NCI-H1417 (cell line): ENCODE measurements at places on chromosomes 2 and 18.

- no peak for DNase-seq
Observed at GRCh38 chr2:23801396-23801795, 125.5 kb downstream of the ATAD2B start.

DNA sequence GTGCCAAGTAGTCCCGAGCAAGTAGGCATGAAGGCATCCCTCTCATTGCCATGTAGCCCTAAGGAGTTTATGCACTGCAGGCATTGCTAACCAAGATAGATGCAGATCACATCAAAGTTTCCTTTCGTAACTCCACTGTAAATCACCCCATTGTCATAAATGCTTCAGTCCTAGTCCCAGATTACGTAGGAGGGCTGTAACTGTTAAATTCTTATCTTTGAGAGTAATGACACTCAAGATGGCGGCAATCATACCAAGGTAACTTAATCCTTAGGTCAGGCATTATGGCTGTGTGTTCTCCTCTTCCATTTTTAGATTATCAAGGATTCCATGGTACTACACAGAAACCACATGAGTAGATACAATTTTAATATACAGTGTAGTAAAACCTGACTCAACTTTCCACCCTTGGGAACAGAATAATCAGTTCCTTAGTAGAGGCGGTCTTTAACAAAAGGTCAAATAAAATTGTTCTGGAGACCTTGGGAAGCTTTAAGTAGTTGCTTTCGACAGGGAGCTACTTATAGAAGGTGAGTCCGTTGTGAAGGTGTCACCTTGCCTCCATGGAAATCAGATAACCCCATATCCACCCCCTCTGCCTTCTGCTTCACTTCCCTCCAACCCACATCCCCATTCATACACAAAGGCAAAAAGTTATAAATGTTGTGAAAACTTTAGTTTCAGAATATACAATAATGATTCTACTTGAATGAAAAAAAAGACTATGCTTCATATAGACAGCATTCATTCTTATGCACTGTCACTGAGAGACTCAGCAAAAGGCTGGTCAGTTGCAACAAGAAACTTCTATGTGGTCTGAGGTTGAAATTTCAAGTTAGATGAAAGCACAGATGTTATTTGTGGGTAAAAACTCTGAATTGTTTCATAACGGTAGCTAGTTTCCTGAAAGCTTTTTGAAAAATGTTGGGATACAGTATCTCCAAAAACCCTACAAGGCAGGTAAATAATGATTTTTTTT is 64.8 kb upstream of the GALNT5 start:
- no peak for DNase-seq

DNA sequence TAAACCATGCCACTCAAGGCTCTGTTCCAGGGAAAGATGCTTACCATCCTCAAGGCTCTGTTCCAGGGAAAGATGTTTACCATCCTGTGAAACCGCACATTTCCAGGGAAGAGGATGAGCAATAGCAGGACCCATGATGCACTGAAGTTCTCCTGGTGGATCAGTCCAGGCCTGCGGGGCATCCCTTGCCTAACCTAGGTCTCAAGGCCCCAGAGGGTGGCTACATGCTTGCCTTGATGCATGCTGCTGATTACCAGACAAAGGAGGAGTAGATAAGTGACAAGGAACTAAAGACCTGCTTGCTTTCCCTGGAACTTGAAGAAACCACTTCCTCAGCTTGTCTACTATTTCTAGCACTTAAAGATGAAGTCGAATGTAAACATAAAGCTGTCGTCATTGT is 111.0 kb upstream of the LINC00305 start:
- no peak for DNase-seq

DNA sequence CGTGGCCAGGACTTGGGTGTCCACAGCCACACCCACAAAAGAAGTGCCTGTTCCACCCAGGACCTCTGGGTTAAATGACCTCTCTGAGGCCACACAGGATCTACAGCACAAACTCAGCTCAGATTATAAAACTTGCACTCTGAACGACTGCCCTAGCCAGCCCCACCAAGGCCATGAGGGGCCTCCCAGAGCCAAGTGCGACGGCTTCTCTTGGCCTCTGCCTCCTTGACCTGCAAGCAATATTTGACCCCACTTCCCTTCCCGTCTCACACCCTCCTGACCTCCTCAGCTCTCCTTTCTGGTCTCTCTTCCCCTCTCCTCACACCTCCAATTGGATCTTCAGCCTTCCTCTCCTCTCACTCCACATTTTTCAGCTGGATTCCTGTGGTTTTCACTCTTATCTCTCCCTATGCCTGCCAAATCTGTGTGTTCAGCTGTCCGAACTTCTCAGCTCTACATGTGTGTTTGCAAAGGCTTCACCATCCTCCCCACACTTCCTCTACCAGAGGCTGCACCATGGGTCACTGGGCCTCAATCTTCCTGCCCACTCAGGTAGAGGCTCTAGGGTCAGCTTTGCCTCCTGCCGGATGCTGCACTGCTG is 25.3 kb upstream of the STEAP3 start:
- no peak for DNase-seq

GRCh38 chr2:59462422-59463197 is 1090.8 kb downstream of the BCL11A start:
- DNase-seq, result peak; percentile 36

GRCh38 chr18:62670573-62670972 is 44.8 kb upstream of the PHLPP1 start:
- no peak for DNase-seq

- DNase-seq, result no peak
Observed at GRCh38 chr18:80112624-80113248, 3.7 kb downstream of the ADNP2 start.

- no peak for DNase-seq
Observed at GRCh38 chr2:142857256-142858164, 20.0 kb upstream of the KYNU start.

DNA sequence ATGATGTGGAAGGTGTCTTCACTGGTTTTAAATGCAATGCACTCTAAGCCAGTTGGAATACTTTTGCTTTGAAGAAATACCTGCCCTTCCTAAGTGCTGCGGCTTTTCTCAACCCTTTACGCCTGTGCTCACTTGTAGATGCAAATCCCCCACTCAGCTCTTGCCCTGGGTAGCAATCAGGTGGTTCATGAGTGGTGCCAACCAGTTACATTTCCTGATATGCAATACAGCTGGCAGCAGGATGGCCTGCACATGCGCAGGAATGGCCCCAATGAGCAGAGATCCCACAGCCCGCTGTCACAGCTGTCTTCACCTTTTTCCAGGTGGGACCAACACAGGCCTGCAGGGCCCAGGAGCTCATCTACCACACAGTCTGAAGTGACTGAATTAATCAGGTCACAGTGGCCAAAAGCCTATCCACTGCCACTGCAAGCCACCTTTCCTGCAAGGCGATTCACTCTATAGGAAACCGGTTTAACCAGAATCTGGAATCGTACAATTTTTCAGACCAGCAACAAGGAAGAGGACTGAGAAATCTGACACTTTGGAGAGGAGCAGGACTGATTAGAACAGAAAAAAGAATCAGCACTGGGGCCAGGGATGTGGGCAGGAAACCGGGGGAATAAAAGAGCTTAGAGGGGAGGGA is 247.8 kb downstream of the MYT1L start:
- peak; percentile 31 for DNase-seq

- no peak for DNase-seq
Observed at GRCh38 chr2:183037074-183037552, 1.1 kb downstream of the NCKAP1 start.

DNA sequence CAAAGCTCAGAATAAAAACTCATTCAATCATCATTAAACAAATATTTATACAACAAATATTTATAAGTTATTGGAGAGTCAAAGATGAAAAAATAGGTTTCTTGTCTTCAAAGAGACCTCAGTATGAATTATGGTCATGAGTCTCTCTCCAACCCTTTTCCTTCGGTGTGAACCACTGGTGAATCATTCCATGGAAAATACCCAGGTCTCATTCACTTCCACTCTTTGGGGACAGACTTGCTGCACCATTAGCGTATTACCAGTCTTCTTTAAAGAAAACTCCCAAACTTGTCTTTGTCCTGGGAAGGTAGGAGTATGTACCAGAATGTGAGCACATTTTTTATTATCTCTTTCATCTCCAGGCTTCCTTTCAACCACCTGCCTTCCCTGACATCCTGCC is 257.4 kb upstream of the RBMS1 start:
- DNase-seq, result no peak

- peak; percentile 5 for DNase-seq
Observed at GRCh38 chr2:172207911-172208310, 105.2 kb upstream of the DLX2 start.

DNA sequence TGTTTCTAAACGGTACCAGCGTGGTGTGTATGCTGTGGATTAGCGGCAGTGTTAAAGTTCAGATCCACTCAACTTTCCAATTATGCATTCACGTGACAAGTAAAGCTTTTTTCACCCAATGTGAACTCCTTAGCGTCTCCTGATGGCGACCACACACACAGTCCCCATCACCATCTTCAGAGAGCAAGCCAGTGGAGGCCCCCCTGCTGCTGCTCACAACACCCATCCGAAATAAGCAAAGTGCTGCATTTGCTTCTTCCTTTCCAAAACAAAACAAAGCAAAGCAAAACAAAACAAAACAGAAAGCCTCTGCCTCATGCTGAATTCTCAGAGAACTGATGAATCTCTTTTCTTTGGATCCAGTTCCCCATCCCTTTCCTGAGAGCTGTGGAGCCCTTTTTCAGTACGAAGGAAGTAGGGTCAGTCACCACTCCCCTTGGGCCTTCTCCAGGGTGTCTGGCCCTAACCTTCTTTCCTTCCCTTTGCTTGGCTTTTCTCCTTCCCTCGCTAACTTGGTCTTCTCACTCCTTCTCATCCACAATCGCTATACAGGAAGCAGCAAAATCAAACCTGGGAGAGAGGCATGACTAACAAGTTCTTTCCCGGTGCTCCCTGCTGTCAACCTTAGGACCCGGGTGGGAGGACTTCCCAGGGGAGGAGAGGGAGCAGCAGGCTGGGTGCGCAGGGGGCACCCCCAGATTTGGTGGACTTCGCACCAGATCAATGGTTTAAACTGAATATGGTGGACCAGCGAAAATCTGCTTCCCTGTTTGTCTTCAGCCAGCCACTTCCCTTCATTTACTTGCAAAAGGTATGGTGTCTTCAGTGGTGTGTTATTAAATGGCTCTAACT is 56.0 kb downstream of the NRP2 start:
- DNase-seq, result no peak

GRCh38 chr2:145682546-145683157 is 1162.7 kb upstream of the ZEB2 start:
- no peak for DNase-seq

GRCh38 chr18:57051021-57051656 is 95.7 kb upstream of the BOD1L2 start:
- DNase-seq, result no peak

- no peak for DNase-seq
Observed at GRCh38 chr2:203543898-203544328, 8.8 kb upstream of the RAPH1 start.

GRCh38 chr2:22855761-22856184 is 529.2 kb upstream of the KLHL29 start:
- peak; percentile 56 for DNase-seq

GRCh38 chr18:55384551-55385275 is 203.3 kb downstream of the TCF4 start:
- DNase-seq, result peak; percentile 46

DNA sequence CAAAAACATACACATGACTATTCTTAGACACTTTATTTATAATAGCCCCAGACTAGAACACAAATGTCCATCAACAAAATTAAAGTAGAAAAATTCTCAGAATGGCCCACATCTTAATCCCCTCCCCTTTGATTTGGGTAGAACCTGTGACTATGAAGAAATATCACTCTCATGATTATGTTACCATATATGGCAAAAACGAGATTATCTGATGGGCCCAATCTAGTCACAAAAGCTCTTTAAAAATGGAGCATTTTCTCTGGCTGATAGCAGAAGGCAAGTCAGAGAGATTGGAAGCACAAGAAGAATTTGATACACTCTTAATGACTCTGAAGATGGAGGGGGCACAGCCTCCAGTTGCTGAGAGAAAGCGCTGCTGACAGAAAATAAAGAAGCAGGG is 39.6 kb downstream of the METTL4 start:
- DNase-seq, result no peak

- no peak for DNase-seq
Observed at GRCh38 chr2:75146606-75147332, 52.6 kb downstream of the TACR1 start.

DNA sequence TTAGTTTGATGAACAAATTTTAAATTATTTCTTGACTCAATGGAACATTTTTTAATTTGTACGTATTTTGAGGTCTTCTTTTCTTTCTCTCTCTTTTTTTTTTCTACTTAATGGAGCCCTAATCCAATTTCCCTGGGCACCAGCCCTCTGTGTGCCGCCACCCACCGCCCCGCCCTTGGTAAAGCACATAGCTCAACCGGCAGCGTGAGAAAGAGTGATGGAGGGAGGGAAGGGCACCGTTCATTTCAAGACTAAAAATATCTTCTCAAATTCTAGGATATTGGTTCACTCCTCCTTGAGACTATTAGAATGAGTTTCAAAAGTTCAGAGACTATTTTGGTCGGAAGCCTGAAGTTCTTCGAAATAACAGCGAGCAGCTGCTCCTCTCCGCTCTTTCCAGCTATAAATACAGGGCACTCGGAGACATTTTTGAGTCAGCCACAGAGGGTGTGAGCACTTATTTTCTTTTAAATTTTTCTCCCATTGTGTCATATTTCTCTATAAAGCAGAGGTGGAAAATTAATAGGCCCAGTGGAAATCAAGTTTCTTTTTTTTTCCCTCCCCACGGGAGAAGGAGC is 731.7 kb upstream of the ID2 start:
- DNase-seq, result no peak

GRCh38 chr2:135829378-135830135 is 7.4 kb downstream of the LCT start:
- peak; percentile 92 for DNase-seq

DNA sequence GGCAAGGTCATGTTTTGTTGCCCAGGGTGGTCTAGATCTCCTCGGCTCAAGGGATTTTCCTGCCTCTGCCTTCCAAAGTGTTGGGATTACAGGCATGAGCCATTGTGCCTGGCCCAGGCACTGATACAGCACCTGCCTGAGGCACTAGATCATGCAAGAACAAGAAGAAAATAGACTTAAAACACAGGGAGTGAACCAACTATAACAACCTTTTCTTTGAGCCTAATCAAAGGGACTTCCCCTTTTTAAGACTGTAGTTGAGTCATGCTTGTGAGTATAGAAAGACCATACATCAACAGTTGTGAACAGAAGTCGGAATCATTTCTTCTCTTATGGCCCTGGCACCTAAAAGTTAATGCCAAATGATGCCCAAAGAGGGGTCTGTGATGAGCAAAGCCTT is 47.9 kb upstream of the MAPRE2 start:
- no peak for DNase-seq
